ENCODE measurements at places on chromosomes 4 and X.
A peak's percentile ranks its signal among the peaks of the same experiment; 100 is the strongest.

- no peak for DNase-seq
Observed at GRCh38 chr4:10168151-10168550, 51.6 kb upstream of the WDR1 start.

DNA sequence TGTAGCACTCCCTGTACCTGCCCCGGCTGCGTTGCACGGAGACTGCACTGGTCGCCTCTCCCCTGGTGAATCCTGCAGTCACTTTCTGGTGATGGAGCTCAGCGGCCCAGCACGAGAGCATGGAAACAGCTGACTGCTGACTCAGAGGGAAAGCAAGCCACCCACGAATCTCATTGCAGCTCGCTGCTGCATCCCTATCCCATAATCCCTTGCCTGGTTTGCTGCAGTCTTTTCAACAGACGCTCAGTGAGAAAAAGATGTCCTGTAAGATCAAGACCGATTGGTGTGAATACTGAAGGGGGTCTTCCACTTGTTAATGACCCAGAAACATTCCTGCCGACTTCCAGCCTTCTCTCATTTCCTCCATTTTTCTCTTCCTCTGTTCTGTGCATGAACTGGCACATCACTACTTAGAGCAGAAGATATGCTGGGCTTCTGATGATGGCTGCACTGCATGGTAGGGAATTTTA lies 52.9 kb downstream of the TRIM2 start:
- DNase-seq = peak; percentile 69

GRCh38 chr4:107996949-107997788 lies 7.5 kb downstream of the HADH start:
- no peak for DNase-seq

- DNase-seq = no peak
Observed at GRCh38 chr4:113436360-113436759, 325.2 kb downstream of the CAMK2D start.

GRCh38 chr4:92099861-92100260 lies 203.9 kb upstream of the GRID2 start:
- DNase-seq = no peak

GRCh38 chr4:12697970-12698369 lies 786.2 kb downstream of the RAB28 start:
- DNase-seq = no peak

- DNase-seq = no peak
Observed at GRCh38 chrX:41449131-41449530, 2.0 kb downstream of the NYX start.

GRCh38 chr4:147791865-147792264 lies 60.0 kb downstream of the ARHGAP10 start:
- DNase-seq = no peak

DNA sequence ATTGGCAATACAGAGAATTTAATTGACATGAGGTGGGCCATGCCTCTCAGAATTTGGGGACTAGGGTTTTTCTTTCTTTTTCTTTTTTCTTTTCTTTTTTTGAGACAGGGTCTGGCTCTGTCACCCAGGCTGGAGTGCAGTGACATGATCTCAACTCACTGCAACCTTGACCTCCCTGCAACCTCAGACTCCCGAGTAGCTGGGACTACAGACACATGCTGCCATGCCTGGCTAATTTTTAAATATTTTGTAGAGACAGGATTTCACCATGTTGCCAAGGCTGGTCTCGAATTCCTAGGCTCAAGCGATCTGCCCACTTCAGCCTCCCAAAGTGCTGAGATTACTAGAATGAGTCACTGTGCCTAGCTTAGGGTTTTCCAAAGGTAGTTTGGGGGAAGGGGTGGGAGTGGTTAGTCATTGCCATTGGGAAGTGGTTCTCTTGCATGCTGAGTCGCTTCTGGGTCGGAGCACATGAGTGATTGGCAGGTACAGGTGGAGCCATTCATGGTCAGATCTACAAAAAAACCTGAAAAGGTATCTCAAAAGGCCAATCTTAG lies 54.5 kb downstream of the MID2 start:
- no peak for DNase-seq

GRCh38 chr4:68904786-68905185 lies 46.8 kb downstream of the UGT2A3 start:
- DNase-seq = no peak
